ENCODE measurements at places on chromosomes 3 and 15.
A peak's percentile ranks its signal among the peaks of the same experiment; 100 is the strongest.

DNA sequence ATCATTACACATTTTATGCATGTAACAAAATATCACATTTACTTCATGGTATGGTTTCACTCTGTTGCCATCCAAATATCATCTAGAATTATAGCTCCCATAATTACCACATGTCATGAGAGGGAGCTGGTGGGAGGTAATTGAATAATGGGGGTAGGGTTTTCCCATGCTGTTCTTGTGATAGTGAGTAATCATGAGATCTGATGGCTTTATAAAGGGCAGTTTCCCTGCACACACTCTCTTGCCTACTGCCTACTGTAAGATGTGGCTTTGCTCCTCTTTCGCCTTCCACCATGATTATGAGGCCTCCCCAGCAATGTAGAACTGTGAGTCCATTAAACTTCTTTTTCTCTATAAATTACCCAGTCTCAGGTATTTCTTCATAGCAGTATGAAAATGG, 123.4 kb downstream of the SATB1 start:
- DNase-seq, result no peak

DNA sequence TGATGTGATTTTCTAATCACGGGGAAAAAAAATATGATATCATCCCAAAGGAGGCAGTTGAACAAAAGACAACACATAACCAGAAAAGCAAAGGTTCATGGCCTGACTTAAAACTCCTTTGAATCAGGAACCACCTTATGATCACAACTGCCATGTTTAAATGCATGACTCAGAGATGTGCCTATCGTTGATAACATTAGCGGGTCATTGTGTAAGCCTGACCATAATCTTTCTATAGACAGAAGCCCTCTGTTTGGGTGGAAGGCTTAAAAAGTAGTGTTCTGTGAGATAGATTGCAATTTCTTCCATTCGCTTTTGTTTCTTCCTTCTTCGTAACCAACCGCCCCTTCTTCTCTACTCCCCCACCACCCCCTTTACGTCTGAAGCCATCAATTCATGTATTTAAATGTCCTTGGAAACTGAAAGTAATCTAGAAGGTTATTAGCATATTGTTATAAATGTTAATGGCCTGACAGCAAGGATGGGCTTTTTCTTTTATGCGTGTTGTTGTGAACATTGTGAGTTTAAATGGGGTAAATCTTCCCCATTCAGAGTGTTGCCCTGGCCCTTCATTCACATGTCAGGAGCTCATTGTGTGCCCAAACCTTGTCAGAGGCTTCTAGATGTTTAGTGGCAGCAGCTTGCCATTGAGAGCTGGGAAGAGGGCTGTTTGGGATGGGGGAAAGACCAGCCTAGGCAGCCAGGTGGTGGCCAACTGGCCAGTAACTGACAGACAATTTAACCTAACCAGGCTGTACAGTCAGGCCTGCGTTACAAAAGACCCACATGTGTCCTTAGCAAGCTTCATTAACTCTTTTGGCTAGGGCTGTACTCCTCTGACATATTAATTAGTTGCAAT, 64.5 kb downstream of the EPHA3 start:
- DNase-seq, result no peak

DNA sequence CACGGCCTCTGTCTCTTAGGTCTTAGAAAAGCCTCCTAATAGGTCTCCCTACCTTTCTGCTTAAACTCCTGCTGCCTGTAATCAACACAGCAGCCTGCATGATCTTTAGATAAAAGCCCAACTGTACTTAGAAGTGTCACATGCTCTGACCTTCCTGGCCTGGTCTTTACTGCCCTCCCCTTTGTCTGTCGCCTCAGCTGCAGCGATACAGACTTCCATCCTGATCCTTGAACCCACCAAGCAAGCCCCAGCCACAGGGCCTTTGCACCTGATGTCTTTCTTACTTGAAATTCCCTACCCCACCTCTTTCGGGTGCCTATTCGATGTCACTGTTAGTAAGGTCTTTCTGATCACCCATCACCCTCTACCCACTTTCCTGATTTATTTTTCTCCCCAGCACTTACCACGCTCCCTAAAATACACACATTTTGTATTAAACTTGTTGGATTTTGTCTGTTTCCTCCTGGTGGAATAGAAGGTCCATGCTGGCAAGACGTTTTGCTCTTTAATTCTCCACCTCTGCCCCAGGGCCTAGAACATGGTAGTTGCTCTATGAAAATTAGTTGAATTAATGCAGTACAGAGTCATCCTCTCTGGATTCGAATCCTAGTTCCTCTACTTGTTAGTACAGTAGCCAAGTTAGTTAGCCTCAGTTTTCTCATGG, 51.1 kb downstream of the AQP9 start:
- no peak for DNase-seq

DNA sequence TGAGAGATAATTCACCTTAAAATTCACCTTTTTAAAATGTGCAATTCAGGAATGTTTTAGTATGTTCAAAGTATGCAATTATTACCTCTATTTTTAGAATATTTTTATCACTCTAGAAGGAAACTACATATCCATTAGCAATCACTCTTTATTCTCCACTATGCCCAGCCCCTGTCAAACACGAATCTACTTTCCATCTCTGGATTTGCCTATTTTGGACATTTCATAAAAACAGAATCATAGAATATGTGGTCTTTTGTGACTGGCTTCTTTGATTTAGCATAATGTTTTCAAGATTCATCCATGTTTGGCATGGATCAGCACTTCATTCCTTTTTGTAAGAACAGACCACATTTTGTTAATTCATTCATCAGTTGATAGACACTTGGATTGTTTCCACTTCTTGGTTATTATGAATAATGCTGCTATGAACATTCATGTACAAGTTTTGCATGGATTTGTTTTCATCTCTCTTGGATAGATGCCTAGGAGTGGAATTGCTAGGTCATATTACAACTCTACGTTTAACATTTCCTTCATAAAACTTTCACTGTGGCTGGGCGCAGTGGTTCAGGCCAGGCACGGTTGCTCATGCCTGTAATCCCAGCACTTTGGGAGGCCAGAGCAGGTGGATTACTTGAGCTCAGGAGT, 12.7 kb downstream of the HMCES start:
- no peak for DNase-seq

GRCh38 chr3:186571644-186572013, 1.1 kb downstream of the DNAJB11 start:
- no peak for DNase-seq

DNA sequence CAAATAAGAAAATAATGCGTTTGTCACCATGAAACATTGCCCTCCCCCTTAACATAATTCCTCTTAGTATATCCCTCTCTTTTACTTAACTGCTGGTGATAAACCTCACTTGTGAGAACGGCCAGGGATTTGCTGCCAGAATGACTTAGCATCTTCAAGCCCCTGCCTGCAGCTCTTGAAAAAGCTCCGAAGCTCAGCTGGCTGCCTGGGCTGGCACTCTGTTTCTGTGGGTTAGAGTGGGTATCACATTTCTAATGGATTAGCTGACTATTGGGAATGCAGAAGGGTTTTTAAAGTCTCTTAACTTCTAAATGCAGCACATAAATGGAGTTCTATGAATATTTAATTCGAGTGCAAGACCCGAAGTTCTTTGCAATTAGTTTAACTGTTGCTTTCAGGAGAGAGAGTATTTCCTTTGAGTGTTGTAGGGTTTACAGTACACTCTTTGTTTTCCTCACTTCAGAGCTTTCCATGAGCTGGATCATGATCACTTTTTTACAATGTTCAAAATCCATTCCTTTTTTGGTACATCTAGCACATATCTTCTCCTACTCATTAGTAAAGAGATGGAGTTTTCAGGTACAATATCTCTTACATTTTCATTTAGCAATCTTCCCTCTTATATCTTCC, 124.7 kb upstream of the RBMS3 start:
- DNase-seq, result no peak

DNA sequence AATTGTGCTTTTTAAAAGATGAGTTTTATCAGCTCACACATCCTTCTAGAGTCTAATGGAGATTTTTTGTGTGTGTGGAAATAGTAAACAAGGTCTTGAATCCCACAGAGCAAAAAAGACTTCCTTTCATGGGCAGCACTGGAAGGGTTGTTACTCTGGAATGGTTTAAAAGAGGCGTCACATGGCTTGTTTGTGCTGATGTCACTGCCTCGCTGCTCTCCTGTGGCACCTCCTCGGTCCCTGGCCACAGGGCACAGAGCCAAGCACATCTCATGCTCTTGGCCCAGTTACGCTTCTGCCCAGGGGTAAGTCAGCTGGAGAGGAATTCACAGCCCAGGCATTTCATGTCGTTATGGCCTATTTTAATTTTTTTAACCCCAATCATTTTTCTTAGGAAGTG, 53.2 kb downstream of the PGPEP1L start:
- peak; percentile 8 for DNase-seq

DNA sequence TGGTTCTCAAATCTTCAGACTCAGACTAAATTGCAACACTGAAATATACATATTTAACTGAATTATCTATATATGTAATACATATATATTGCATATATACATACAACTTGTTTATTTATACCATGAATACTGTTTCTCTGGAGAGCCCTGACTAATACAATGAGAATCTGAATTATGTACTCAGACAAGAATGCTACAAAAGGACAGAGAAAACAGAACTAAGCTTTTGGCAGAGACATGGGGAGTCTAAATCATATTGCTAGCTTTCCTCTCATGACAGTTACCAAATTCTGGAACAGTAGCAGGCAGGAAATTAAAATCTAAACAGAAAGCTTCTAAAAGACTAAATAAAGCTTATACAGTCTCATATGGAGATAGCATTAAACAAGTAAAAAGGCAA, 142.4 kb upstream of the KCNMB2 start:
- no peak for DNase-seq

GRCh38 chr15:77060546-77060945, 10.4 kb downstream of the TSPAN3 start:
- DNase-seq, result no peak

GRCh38 chr3:167445491-167445890, 28.4 kb downstream of the SERPINI2 start:
- no peak for DNase-seq

DNA sequence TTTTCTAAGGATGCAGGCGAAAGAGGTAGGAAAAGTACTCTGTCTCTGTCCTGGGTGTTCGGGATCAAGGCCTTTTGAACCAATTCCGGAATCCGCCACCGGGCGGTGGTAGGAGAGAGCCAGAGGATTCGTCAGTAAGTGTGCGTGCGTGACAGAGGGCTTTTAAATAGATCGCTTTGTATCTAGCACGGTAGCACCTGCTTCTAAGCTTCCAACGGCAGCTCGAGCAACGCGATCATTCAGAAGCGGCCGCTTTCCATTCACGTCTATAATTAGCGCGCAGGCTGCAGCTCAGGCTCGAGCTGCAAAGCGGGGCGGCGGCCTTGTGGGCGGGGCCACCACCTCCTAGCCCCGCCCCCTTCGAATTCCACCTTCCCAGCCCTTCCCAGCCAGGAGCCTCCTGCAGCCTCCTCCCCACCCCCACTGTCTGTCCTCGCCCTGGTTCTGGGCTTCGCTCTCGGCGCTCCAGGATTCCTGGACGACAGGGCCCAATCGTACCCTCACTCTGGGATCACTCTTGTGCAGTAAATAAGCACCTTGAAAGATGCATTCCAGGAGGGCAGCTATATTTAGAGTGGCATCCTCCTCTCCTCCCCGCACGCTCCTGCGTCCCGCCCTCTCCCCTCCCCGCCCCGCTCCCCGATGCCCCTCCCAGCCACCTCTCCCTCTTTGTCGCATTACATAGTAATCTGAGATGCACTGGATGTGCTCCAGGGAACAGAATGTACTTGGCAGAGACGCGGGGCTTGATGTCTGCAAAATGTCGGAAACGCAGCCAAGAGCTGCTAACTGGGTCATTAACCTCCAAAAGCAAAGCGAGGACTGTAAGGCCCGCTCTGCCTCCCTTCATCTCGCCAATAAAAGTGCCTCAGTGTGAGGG, 224.1 kb upstream of the TPRG1 start:
- DNase-seq, result peak; percentile 90

GRCh38 chr3:57038466-57039164, 21.8 kb upstream of the SPATA12 start:
- no peak for DNase-seq

DNA sequence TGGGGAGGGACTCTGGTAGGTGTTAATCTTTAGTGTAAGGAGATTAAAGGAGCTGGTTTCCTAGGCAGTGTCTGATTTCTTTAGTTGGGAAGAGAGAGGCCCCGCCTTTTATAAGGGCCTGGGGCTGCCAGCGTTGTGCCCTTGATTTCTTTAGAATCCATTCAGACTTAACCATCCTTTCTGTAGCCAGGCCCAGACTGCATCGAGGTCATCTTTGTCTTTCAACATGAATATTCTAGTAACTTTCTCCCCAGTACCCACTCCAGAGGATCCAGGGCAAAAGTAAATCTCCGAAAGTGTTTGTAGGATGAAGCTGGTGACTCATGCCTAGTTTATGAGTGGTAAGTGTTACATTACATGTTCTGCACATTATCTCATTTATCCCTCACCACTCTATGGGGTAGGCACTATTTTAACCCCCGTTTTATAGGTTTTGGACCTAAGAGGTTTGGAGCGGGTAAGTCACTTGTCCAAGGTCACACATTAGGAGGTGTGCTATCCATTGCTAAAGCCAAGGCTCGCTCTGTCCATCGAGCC, 11.8 kb upstream of the USP3 start:
- no peak for DNase-seq
